ENCODE measurements at places on chromosomes 6 and 20.

- no peak overlapping the region for H3K27ac ChIP-seq
- DNase-seq = no peak
- H3K36me3 ChIP-seq = peaks cover 61% of the 10 kb centered on the region
- no peak overlapping the region for H3K4me3 ChIP-seq
Observed at GRCh38 chr20:37856932-37857660, 45.8 kb upstream of the VSTM2L start.

- DNase-seq = no peak
- peaks cover 27% of the 10 kb centered on the region for H3K4me1 ChIP-seq
- no peaks in the 10 kb centered on the region for H3K27me3 ChIP-seq
Observed at GRCh38 chr20:50358166-50358565, 152.0 kb upstream of the PTPN1 start.

DNA sequence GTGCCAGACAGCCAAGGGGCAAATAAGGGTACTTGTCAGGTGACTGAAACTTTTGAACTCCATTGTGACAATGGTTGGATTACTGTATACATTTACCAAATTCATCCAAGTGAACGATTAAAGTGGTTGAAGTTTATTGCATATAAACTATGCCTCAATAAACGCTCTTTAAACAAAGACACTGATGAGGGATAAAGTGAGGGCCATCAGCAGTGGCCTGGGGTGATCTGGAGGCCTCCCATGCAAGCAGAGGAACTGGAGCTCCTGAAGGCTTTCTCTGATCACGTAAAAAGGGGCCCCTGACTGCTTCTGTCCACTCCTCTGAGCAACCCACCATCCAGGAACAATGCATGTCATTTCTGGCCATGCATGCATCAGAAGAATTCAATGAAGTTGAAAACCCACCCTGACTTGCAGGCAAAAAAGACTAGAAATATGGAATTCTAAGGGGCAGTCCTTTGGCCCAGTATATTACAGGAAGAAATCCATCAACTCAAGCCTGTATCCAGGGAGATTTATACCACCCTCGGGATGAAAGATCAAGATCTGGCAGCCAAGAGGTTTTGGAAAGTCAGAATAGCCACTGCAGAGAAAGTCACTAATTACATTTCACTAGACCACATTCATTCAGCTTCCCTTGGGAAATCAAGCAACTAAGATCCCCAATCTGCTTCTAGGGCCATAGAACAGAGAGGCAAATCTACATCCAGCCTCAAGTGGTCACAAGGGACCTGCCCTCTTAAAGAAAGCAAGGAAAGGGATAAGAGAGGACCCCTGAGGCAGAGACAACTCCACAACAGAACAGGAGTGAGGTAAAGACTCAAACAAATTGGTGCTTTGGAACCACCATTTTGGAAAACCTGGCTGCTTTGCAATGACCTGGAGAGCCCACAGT lies 31.7 kb upstream of the RAB22A start:
- no peak overlapping the region for H3K27ac ChIP-seq
- H3K36me3 ChIP-seq = no peaks in the 10 kb centered on the region
- DNase-seq = no peak
- no peaks in the 10 kb centered on the region for H3K27me3 ChIP-seq
- H3K4me3 ChIP-seq = no peak overlapping the region
- H3K4me1 ChIP-seq = no peaks in the 10 kb centered on the region

- peaks cover 17% of the 10 kb centered on the region for H3K36me3 ChIP-seq
- no peak overlapping the region for H3K27ac ChIP-seq
- no peaks in the 10 kb centered on the region for H3K27me3 ChIP-seq
Observed at GRCh38 chr20:33653218-33653899, 8.8 kb upstream of the C20orf144 start.

DNA sequence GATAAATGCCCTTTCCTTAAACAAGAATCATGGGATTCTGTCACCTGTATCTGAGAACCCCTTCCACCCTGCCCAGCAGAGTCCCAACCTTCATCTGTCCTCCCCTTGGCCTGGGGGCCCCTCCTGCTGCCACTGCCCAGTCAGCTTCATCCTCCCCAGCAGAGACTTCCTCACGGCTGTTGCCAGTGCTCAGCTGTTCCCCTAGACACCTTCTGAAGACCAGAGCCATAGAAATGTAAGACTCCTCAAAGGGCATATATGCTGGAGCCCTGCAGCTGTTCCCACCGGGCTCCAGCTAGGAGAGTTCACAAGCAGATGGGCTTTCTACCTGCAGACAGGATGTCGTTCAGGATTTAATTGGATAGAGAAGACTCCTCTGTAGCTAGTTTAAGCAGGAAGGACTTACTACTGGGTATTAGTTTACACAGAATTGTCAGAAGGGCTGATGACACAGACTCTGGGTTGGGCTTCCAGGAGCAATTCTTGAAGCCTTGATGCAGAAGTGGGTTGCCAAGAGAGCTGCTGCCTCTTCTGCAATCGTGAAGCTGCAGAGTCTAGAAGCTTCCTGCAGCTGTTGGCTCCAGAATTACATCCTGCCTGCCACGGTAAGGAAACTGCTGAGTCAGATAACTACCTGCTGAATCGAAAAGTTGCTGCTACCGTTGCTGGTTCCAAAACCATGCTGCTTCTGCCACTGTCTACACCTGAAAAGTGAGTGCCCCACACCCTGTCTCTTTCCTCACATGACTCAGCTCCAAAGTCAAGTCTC lies 57.1 kb upstream of the MLN start:
- peaks cover 11% of the 10 kb centered on the region for H3K27me3 ChIP-seq
- H3K4me1 ChIP-seq = peaks cover 28% of the 10 kb centered on the region
- no peaks in the 10 kb centered on the region for H3K36me3 ChIP-seq
- DNase-seq = no peak

DNA sequence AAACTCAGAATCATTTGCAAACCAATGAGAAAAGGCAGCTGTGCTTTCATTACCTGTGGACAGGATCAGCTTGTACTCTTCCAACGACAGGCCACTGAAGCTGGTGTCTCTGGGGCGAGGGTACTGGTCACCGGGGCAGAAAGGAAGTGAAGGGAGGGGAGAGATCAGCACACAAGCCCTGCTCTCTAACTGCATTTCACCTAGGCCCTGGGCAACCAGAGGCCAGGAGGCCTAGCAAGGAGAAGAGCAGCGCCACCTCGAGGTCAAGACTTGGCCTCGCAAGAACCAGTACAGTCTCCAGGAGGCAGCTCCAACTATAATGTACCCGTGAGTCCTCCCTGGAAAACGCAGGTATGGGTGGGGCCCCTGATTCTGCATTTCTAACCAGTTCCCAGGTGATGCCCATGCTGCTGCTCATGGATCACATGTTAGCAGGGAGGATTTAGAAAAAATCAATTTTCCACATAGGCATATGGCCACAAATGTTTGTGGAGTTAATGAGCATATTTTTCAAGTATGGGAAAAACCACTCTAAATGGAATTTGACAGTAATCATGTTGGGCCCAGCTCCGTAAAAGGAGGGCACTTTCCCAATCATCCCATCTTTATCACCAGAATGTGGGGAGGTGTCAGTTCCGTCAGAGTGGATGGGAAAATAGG lies 11.0 kb downstream of the UQCC2 start:
- no peaks in the 10 kb centered on the region for H3K27me3 ChIP-seq
- no peak overlapping the region for H3K27ac ChIP-seq
- peaks cover 25% of the 10 kb centered on the region for H3K36me3 ChIP-seq
- H3K4me3 ChIP-seq = no peak overlapping the region
- peaks cover 56% of the 10 kb centered on the region for H3K4me1 ChIP-seq

GRCh38 chr20:52379723-52380336 lies 188.3 kb upstream of the ZFP64 start:
- no peaks in the 10 kb centered on the region for H3K4me1 ChIP-seq
- H3K27ac ChIP-seq = no peak overlapping the region
- no peaks in the 10 kb centered on the region for H3K36me3 ChIP-seq
- no peak for DNase-seq

- H3K36me3 ChIP-seq = peaks cover 100% of the 10 kb centered on the region
- H3K4me1 ChIP-seq = peaks cover 16% of the 10 kb centered on the region
- no peak for DNase-seq
- H3K4me3 ChIP-seq = no peak overlapping the region
- no peaks in the 10 kb centered on the region for H3K27me3 ChIP-seq
Observed at GRCh38 chr6:33777398-33778388, 11.2 kb downstream of the LEMD2 start.

DNA sequence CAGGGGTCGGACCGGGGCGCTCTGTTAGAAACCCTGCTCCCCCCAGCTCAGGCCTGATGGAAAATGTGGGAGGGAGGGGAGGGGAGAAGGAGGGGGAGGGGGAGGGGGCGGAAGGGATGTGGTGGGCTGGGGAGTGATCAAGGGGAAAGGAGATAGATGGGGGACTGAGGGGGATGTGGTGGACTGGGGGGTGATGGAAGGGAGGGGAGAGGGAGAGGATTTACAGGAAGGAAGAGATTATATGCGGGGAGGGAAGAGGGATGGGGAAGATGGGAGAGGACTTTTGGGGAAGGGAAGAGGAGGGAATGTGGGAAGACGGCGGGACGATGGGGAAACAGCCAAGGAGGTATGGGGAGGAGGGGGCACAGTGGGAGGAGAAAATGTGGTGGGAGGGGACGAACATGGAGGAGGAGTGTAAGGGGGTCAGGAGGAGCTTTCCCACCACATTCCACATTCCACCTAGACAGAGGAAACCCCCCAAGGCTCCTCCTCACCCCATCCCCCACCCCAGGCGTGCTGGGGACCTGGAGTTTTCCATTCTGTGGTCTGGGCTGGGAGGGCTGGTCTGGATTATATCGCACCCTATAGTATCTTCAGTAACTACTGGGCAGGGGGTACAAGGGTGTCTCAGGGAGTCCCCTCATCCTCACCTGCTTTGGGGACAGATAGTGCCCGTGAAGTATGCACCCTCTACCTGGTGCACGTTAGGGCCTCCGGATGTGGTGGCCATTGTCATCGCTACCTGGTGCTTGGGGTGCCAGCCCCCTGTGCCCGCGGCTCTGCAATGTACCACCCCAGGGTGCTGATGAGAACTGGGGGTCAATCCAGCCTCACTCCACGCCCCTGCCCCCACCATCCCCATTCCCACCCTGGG lies 578 bp upstream of the PTGIS start:
- peaks cover 12% of the 10 kb centered on the region for H3K4me1 ChIP-seq
- H3K36me3 ChIP-seq = no peaks in the 10 kb centered on the region
- DNase-seq = peak; percentile 64
- peak overlapping the region; percentile 83 for H3K27ac ChIP-seq
- H3K4me3 ChIP-seq = peak overlapping the region; percentile 50

- H3K4me1 ChIP-seq = no peaks in the 10 kb centered on the region
- H3K4me3 ChIP-seq = no peak overlapping the region
- no peaks in the 10 kb centered on the region for H3K27me3 ChIP-seq
- H3K36me3 ChIP-seq = no peaks in the 10 kb centered on the region
Observed at GRCh38 chr6:165729307-165729936, 66.4 kb upstream of the PDE10A start.

DNA sequence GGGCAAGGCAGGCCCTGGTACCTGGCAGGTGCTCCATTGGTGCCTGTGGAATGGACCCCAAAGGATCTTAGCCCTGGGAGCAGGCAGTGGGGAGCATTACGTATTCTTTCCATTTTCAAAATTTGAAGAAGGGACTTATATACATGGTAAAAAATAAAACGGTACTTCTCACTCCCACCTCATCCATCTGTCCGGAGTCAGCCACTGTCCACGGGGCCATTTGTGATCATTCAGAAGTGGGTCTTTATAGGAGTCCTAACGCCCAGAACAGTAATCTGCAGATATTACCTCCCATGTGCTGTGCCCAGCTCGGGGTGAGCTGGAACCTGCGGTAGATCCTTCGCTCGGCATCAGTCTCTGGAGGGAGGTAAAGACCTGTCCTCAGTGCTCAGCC lies 110.4 kb downstream of the SYCP2 start:
- peaks cover 42% of the 10 kb centered on the region for H3K4me1 ChIP-seq
- no peak overlapping the region for H3K27ac ChIP-seq
- DNase-seq = peak; percentile 25
- no peaks in the 10 kb centered on the region for H3K27me3 ChIP-seq

GRCh38 chr6:35469751-35470662 lies 1.8 kb downstream of the RPL10A start:
- DNase-seq = no peak
- H3K27me3 ChIP-seq = no peaks in the 10 kb centered on the region
- peak overlapping the region; percentile 95 for H3K27ac ChIP-seq
- peak overlapping the region; percentile 87 for H3K4me3 ChIP-seq
- peaks cover 52% of the 10 kb centered on the region for H3K36me3 ChIP-seq

DNA sequence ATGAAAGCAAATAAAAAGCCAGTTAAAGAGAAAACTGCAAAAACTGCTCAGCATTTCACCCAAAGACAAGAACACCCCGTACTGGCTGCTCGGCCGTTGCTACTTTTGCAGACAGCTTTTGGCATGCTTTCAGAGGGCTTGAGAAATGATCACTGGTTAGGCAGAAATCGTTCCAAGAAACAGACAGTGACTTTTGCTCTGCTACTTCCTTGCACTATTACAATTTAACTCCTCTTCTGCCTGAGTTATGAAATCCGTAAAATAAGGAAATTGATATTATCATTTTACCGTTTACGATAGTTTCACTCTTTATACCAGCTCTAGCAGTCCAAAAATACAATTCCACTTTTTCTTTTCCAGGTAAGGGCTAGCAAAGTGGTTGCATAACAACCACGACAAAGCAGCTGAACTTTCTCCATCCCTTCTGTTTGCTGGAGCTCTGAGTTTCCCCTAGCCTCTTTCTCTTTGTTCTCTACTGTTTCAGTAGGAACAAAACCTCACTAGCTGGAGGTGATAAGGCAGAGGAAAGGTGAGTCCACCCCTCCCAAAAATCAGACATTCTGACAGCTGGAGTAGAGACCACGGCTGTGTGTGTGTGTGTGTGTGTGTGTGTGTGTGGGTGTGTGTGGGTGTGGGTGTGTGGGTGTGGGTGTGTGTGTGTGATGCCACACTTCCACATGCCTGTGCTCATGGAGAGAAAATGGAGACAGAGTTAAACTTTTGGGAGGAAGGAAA lies 191.8 kb upstream of the RREB1 start:
- H3K27ac ChIP-seq = peak overlapping the region; percentile 79
- H3K4me3 ChIP-seq = peak overlapping the region; percentile 34
- H3K4me1 ChIP-seq = peaks cover 47% of the 10 kb centered on the region
- H3K36me3 ChIP-seq = no peaks in the 10 kb centered on the region
- DNase-seq = no peak

GRCh38 chr6:159108426-159108985 lies 60.7 kb upstream of the FNDC1 start:
- H3K27ac ChIP-seq = no peak overlapping the region
- no peak overlapping the region for H3K4me3 ChIP-seq
- H3K4me1 ChIP-seq = peaks cover 36% of the 10 kb centered on the region

DNA sequence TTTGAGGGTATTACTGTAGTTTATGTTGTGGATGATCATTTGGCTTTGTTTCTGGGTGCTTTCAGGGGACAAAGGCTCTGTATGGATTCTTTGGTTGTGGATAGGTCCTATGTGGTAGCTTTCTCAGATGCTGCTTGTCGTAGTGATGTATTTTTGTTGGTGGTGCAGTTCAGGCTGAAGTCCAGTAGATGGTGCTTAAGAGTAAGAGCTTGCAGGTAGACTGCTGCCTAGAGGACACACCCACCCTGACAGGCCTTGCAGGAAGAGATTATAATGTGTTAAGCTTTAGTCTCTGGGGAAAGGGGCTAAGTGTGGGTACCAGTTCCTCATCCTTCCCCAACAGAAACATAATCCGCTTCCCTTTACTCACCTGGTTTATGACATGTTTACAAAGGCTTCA lies 62.6 kb upstream of the ADGRB3 start:
- no peaks in the 10 kb centered on the region for H3K27me3 ChIP-seq
- no peak overlapping the region for H3K4me3 ChIP-seq
- no peak overlapping the region for H3K27ac ChIP-seq

All from suprapubic skin (tissue), 4 donors.